Smooth muscle cell of the umbilical artery (primary cell): ENCODE measurements at places on chromosomes 16 and 17. TPM values are rescaled to one million over a fixed set of nuclear protein-coding genes. Genes with fewer than 3 reads are reported as not detected.

CACNA1H gene
- 1.2 and 3.0 TPM in 2 replicates for total RNA-seq

SGCA gene
- total RNA-seq, result 1.5 and 2.1 TPM in 2 replicates

NPB gene
- total RNA-seq, result 0.51 and 1.5 TPM in 2 replicates

SUMO2 gene
- total RNA-seq, result 79.5 and 89.1 TPM in 2 replicates

TEKT1 gene
- total RNA-seq, result not detected in 2 replicates

KLHL10 gene
- total RNA-seq, result 0.28 TPM in 1 of 2 replicates, not detected in the other

MEFV gene
- total RNA-seq, result 0.14 TPM in 1 of 2 replicates, not detected in the other
